ENCODE measurements at places on chromosomes 16 and 17.
A peak's percentile ranks its signal among the peaks of the same experiment; 100 is the strongest.

DNA sequence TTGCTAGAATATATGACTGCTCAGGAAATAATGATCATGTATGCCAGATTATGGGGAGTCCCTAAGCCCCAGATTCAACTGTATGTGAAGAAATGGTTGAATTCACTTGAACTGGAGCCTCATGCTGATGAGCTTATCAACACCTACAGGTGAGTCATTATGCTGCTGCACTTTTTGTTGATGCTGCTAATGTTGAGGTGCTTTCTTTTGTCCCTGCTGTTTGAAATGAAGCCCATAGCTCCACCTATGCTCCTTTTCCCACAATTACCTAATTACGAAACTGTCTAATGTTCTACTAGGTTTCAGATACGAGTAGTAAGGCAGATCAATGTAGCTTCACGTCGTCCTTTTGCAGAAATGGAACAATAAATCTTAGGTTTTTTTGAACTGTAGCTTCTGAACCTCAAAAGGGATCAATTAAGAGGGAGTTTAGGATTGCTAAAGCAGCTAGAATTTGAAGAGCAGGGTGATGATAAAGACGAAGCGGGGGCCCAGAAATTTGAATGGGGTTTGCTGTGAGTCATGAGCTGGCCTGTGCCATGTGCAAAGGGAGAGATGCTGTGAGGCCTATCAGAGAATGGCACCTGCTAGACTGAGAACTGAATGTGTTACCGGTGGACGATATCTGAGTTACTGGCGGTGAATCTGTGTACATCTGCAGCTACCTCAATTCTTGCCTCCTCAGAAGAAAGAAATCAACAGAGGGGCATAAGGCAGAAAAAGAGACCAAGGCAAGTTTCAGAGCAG lies 6.1 kb upstream of the UQCRC2 start:
- DNase-seq: no peak

DNA sequence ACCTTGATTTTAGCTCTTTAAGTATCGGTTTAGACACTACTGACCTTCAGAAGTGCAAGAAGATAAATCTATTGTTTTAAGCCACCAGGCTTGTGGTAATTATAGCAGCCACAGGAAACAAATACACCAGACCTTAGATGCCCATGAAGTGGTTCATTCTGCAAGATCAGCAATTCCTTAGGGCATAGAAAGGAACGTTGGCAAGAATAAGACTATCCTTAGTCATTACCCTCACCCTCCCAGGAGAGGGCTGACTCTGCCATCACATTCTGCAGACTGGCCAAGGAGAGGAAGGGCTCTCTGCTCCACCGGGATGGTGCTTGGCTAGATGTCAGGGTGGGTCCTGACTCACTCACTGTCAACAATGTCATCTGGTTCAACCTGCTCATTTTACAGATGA lies 14.1 kb upstream of the NDEL1 start:
- DNase-seq: no peak

GRCh38 chr16:56479469-56479868 lies 28.1 kb downstream of the OGFOD1 start:
- no peak for DNase-seq

GRCh38 chr17:80232438-80232837 lies 12.2 kb downstream of the SLC26A11 start:
- DNase-seq: no peak

- DNase-seq: no peak
Observed at GRCh38 chr16:74034862-74035261, 261.8 kb upstream of the PSMD7 start.

DNA sequence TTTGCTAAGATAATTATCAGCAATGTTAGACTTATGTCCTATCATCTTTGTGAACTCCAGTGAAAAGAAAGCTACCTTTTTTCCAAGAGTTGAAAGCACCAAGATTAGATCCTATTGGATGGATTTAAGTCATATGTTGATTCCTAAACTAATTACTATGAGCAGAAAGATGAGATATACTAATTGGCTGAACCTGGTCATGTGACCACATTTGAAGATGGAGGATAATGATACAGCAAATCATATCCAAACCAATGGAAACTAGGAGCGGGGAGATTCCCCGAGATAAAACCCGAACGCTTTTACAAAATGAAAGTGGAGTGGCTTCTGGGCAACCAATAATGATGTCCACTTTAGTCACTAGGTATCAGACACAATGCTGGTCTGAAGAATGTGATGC lies 1060.2 kb upstream of the EEF2KMT start:
- DNase-seq: no peak

- DNase-seq: no peak
Observed at GRCh38 chr16:84599521-84600202, 18.2 kb downstream of the COTL1 start.

GRCh38 chr17:68468334-68468733 lies 11.0 kb upstream of the WIPI1 start:
- no peak for DNase-seq

DNA sequence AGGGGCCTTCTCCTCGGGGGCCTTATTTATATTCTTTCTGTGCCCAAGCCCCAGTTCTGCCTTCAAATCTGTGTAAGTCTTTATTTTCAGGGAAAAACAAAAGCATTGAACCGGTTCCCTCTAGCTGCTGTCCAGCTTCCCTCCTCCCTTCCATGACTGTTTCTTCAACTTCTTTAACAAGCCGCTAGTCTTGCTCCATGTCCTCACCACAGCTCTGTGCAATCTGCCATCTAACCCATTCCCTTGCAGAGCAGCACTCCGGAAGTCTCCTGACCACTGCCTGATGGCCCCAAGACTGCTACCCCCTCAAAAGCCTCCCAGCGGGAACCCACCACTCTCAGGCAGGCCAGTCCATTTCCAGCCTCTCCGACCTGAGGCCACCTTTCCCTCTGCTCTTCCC lies 16.9 kb downstream of the EMC8 start:
- DNase-seq: no peak

DNA sequence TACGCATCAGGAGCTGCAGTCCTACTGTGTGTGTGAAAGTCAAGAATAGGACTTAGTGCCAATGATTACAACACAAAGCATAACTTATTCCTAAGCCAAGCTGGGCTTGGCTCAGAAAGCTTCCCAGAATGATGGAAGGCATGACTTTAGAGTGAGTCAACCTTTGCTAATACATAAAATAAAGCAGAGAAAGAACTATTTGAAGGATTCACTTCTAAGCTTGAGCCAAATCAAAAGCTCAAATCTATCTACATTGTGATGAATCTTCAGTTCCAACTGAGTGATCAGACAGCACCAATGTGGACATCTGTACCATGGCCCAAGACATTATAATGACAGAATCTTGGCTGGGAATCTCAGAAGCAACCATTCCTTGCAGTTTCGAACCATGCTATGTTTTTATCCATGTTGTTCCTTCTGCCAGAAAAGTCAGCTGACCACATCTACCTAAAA lies 41.4 kb downstream of the SMG6 start:
- DNase-seq: no peak

GRCh38 chr17:51610155-51610554 lies 349.8 kb downstream of the UTP18 start:
- DNase-seq: no peak

DNA sequence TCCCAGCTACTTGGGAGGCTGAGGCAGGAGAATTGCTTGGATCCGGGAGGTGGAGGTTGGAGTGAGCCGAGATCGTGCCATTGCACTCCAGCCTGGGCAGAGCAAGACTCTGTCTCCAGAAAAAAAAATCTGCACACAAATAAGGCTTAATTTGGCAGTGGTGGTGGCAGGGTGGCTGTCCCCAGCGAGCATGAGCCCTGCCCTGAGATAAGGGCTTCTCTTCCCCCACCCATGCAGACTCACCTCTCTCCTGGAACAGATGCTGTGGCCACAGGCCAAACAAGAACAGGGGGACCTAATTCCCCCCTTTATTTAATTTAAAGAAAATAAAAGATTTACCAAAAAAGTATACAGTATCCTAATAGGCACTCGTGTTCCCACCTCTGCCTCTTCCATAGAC lies 157.2 kb downstream of the RAB11FIP4 start:
- DNase-seq: no peak

DNA sequence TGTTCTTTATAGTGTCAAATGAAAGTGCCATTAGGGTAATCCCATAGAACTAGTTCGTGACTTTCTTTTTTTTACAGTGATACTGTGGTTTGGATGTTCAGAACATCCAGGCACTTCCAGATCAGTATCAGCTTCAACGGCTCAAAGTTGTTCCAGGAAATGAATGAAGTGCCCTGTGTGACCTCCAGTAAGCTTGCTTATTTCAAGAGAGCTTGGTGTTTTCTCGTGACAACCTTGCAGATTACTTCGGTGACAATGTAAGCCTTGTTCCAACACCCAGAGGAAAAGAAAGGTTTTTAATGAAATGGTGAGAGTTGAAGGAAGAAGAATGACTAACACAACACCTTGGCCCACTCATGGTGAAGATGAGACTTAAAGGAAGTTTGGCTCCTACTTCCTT lies 16.0 kb upstream of the KCNJ16 start:
- no peak for DNase-seq

- no peak for DNase-seq
Observed at GRCh38 chr17:81049372-81049911, 14.5 kb downstream of the BAIAP2 start.

GRCh38 chr17:40352237-40352778 lies 12.2 kb downstream of the GJD3 start:
- DNase-seq: no peak

DNA sequence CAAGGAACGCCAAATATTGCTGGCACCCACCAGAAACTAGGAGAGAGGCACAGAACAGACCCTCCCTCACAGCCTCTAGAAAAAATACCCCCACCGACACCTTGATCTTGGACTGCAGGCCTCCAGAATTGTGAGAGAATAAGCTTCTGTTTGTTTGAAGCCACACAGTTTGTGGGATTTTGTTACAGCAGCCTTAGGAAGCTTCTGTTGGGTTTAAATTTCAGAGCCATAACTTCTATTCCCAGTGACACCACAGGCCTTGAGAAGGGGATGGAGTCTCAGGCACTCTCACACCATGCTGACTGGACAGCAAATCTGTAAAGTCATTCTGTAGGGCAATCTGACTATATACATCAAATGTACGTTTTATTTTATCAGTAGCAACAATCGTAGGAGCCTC lies 38.6 kb downstream of the RNF112 start:
- no peak for DNase-seq

DNA sequence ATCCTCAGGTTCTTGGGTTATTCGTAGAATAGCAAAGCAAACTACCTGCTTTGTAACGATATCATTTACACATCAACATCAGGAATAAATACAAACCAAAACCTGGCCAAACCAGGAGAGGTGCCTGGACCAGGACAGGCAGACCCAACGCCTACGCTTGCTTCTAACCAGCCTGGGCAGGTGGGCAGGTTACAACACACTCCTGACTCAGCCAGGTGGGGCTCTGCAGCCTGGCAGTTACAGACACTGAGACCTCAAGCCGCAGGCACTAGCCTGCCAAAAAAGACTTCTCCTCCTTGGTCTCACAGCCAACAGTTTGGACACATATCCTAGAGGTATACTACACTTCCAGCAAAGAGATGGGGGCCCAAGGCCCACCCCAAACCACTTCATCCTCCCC lies 14.0 kb downstream of the ANKRD11 start:
- DNase-seq: no peak

DNA sequence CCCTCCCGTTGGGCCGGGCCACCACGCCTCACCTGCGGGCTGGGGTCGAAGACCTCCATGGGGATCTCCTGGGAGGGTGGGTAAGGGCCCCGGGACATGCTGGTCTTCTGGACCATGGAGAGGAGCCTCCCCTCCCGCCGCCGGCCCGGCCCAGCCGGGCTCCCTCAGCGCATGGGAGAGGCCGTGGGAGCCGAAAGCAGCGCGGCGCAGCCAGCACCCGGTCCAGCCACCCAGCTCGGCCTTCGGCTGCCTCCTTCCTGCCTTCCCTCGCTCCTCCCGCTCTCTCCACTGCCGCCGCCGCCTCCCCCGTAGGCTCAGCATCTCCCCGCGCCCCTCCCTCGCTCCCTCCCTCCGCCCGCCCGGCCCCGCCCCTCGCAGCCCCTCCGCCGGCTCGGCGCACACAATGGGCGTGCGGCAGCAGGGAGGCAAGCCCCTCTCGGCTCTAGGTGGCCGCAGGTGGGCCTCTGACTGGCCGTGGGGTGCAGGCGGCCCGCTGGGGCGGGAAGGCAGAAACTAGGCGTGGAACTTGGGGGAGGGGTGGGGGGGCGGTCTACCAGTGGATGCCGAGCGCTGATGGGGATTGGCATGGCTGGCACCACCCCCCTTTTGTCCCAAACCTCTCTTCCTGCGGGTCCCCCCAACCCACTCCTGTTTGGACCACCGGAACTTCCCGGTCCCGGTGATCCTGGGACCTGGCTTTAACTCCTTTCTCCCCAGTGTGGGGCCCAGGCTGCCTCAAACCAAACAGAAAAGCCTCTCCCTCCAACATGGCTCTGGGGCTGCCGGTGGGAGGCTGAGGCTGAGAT lies at the start of gene CACNB1:
CACNB1 (minus strand) TSS at position 290 of the 806 bp plus-strand sequence; CDS start at position 116, 174 bp downstream.
- DNase-seq: peak; percentile 53

DNA sequence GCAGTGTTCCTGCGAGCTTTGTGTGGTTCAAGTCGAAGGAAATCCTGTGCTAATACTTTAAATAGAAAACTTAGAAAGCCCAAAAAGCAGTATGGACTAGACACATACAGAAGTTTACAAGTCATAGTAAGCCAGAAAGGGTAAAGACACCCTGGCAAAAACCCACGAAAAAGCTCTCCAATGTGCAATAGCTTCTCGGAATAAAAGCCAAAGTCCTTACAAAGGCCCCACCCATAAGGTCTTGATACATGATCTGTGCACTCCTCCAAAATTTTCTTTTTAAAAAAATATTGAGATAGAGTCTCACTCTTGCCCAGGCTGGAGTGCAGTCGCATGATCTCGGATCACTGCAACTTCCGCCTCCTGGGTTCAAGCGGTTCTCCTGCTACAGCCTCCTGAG lies 10.3 kb downstream of the C16orf86 start:
- DNase-seq: no peak

GRCh38 chr17:39600997-39601597 lies 6.6 kb downstream of the NEUROD2 start:
- DNase-seq: no peak

- DNase-seq: peak; percentile 51
Observed at GRCh38 chr16:87550495-87550961, 51.8 kb upstream of the JPH3 start.

- DNase-seq: no peak
Observed at GRCh38 chr17:33080091-33080490, 88.4 kb downstream of the SPACA3 start.

DNA sequence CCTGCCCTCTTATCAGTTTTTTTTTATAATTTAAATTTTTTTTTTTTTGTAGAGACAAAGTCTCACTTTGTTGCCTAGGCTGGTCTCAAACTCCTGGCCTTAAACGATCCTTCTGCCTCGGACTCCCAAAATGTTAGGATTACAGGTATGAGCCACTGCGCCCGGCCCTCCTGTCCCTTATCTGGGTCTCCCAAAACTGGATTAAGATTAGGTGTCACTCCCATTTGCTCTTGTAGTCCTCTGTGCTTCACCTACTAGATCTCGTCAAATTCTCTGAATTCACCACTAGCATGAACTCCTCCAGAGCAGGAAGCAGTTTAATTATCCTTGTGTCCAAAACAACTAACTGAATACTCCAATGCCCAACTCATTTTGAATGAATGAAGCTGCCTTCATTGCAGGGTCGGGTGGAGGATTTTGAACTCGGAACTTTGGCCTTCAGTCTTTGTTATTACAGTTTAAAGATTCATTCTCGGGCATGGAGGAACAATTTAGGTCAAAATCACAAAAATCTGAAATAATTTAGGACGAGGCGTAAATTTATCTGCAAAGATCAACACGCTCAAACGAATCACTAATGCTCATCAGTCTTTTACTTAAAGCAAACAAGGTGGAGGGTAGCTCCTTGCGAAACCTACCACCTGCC lies 802 bp upstream of the ATXN2L start:
- DNase-seq: no peak

- peak; percentile 73 for DNase-seq
Observed at GRCh38 chr17:38701504-38702165, 3.4 kb upstream of the MLLT6 start.

- DNase-seq: no peak
Observed at GRCh38 chr16:50114357-50115129, 38.6 kb upstream of the TENT4B start.

Data from activated T-cell treated with anti-CD3 and anti-CD28 coated beads for 4 hours (primary cell).